Uterus (tissue), 4 donors: ENCODE measurements at places on chromosomes 3 and 15.
A peak's percentile ranks its signal among the peaks of the same experiment; 100 is the strongest.

DNA sequence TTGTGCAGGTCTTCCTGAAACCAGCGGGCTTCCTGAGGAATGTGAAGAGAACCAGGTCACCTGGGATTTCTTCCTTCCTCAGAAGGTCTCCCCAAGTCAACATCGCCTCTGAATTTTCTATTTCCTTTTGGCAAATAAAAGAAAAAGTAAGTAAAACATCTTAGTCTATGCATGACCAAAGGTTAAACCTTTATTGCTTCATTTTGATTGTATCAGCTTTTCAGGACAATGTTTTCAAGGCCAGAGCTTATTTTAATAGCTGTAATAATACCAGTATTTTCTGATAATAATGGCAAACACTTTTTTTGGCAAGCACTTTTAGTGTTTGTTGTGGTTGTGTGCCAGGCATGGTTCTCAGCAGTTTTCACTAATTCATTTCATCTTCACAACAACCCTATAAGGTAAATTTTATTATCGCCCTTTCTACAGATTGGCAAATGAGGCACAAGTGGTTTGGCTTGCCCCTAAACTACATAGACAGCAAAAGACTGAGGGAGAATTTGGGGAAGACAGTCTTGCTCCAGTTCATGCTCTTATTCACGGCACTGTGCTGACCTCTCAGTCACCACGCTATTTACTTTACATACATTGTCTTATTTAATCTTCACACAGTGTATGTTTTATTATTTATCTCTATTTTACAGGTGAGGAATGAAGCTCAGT is 110.4 kb downstream of the RPL22L1 start:
- no peaks in the 10 kb centered on the region for H3K27me3 ChIP-seq
- H3K36me3 ChIP-seq: no peaks in the 10 kb centered on the region
- H3K27ac ChIP-seq: no peak overlapping the region
- no peaks in the 10 kb centered on the region for H3K4me1 ChIP-seq
- no peak overlapping the region for H3K4me3 ChIP-seq

- H3K36me3 ChIP-seq: no peaks in the 10 kb centered on the region
- no peak overlapping the region for H3K27ac ChIP-seq
- DNase-seq: no peak
- H3K27me3 ChIP-seq: no peaks in the 10 kb centered on the region
Observed at GRCh38 chr3:127226946-127227842, 34.3 kb downstream of the PRR23E start.

DNA sequence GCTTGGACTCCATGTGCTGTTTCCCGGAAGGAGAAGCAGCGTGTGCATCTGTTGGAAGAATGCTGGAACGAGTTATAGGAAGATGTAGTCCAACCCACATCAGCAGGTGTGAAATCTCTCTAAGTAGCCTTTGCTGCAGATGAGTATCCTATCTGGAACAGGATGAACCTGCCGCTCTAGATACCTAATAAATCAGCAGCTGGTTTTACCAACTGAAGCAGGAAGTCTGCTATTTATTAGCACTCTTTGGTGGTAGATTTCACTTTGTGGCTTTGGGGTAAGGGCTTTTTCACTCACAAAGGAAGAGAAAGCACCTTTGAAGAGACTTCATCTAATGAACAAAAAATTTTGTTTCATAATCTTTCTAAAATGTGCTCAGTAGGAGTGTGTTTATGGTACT is 66.4 kb downstream of the DCUN1D1 start:
- H3K27ac ChIP-seq: peak overlapping the region; percentile 48
- H3K4me1 ChIP-seq: no peaks in the 10 kb centered on the region
- no peak for DNase-seq
- no peak overlapping the region for H3K4me3 ChIP-seq
- no peaks in the 10 kb centered on the region for H3K27me3 ChIP-seq

DNA sequence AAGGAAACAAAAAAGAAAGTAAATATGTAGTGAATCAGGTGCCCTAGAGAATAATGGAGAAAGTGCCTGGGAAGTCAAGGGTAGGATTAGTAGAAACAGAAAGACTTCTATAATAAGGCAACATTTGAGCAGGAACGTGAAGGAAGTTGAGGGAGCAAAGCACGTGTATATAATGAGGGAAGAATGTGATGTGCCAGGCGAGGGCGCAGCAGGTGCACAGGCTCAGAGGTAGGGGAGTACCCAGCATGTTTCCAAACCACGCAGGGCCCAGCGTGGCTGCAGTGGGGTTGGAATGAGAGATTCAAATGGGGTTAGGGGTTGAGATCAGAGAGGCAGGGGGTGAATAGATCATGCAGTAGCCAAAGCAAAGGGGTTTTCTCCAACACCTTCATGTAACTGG is 91.9 kb upstream of the VGLL4 start:
- H3K27me3 ChIP-seq: no peaks in the 10 kb centered on the region
- no peaks in the 10 kb centered on the region for H3K4me1 ChIP-seq
- no peak for DNase-seq
- no peak overlapping the region for H3K4me3 ChIP-seq
- no peak overlapping the region for H3K27ac ChIP-seq

- no peak for DNase-seq
- H3K4me1 ChIP-seq: no peaks in the 10 kb centered on the region
- H3K27me3 ChIP-seq: no peaks in the 10 kb centered on the region
- no peak overlapping the region for H3K27ac ChIP-seq
Observed at GRCh38 chr3:159123877-159124276, 322.0 kb downstream of the MFSD1 start.

GRCh38 chr15:66288551-66289185 is 4.7 kb upstream of the DIS3L start:
- H3K27me3 ChIP-seq: no peaks in the 10 kb centered on the region
- H3K4me1 ChIP-seq: peaks cover 6% of the 10 kb centered on the region
- no peak overlapping the region for H3K27ac ChIP-seq
- no peak for DNase-seq
- no peak overlapping the region for H3K4me3 ChIP-seq

DNA sequence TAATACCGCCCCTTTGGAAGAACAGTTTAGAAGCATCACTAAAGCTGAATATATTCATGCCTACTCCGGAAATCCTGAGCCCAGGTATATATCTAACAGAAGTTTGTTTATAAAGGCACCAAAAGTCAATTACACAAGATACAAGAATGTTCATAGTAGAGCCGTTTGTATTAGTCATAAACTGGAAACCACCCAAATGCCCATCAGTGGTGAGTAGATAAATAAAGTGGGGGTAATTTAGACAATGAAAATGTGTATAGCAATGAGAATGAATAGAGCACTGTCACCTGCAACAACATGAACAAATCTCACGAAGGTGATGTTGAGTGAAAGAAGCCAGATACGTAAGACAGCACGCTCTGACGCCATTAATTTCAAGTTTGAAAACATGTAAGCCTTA is 68.3 kb upstream of the GLCE start:
- no peak overlapping the region for H3K4me3 ChIP-seq
- H3K27ac ChIP-seq: no peak overlapping the region
- H3K27me3 ChIP-seq: no peaks in the 10 kb centered on the region
- H3K4me1 ChIP-seq: no peaks in the 10 kb centered on the region
- DNase-seq: no peak

GRCh38 chr15:101615986-101616848 is 36.0 kb downstream of the TM2D3 start:
- H3K27me3 ChIP-seq: no peaks in the 10 kb centered on the region
- peak; percentile 78 for DNase-seq
- H3K27ac ChIP-seq: no peak overlapping the region
- no peak overlapping the region for H3K4me3 ChIP-seq

DNA sequence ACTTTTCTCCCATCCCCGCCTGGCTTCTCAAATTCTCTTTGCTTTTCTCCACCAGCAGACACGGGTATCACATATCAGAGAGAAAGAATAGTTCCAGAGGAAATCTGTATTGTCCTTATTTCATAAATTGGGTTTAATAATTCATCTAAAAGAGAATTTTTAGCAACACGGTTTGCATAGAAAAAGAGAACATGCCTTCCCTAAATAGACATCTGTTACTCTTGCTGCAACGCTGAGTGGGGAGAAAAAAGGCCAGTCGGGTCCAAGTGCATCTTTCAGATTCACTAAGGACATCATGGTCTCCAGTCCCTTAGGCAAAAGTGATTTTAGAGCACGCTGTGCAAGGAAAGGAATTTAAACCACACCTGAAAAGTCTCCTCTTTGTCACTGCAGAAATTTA is 201.3 kb downstream of the ABHD5 start:
- no peaks in the 10 kb centered on the region for H3K27me3 ChIP-seq
- no peak for DNase-seq
- H3K4me3 ChIP-seq: no peak overlapping the region
- no peaks in the 10 kb centered on the region for H3K36me3 ChIP-seq
- no peaks in the 10 kb centered on the region for H3K4me1 ChIP-seq

DNA sequence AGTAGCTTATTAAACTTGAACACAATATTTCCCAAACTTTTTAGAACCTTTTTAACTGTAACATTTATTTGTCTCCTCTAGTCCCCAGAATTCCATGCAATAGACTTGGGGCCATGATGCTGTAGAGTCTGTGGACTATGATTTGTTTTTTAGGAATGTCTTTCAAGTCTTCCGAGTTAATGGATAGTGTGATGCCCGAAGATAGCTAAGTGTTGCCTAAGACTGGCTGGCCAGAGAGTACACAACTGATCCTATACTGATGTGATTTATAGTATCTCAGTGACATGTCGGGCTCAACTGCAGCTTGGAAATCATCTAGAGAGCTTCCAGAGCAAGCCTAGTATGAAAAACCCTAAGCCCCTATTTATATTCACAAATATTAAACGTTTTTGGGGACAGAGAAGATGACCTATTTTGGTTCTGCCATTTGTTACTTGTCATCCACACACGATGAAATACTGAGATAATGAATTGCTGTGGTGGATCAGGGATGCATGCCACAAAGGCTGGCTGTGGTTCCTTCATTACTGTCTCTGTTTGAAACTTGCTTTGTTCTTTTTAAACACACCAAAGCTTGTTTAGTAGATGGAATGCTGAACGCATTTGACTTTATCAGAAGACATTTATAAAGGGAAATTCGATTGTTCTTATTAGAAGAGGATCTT is 507.4 kb downstream of the TAFA4 start:
- no peaks in the 10 kb centered on the region for H3K4me1 ChIP-seq
- no peaks in the 10 kb centered on the region for H3K36me3 ChIP-seq
- H3K4me3 ChIP-seq: no peak overlapping the region
- no peaks in the 10 kb centered on the region for H3K27me3 ChIP-seq
- no peak overlapping the region for H3K27ac ChIP-seq
- DNase-seq: no peak

- H3K4me3 ChIP-seq: no peak overlapping the region
- no peaks in the 10 kb centered on the region for H3K4me1 ChIP-seq
- no peaks in the 10 kb centered on the region for H3K27me3 ChIP-seq
- H3K27ac ChIP-seq: no peak overlapping the region
Observed at GRCh38 chr15:77010312-77010686, 15.4 kb downstream of the PSTPIP1 start.

DNA sequence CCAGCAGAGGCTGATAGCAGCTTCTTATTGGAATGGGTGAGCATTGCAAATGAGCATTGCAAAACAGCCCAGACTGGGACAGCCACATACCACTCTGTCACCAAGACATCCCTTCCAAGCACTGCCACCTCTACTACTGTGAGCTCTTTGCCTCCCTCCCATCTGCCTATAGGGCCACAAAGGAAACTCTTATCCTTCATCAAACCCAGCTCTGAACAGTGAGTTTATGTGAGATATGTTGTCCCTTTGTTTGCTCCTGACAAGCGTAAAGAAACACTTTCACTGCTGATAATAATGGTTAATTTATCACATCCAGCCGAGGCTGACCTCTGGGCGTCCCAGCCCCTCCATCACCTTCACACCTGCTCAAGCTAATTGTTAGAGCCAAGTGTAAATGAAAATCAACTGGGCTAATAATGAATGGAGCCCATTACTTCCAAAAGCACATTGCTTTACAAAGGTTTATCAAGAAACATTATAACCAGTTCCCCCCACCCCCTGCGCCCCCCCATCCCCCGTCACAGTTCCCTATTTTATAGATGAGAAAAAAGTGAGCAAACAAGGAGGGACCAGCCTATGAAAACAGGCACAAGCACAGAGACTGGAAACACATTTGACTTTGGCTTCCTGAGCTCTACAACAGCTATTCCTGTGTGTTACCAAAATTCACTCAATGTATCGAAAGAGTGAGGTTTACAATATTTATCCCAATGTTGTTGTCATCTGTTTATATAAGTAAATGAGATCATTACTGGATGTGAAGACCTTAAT is 146.3 kb downstream of the ANXA2 start:
- no peak overlapping the region for H3K4me3 ChIP-seq
- H3K27ac ChIP-seq: no peak overlapping the region
- H3K27me3 ChIP-seq: no peaks in the 10 kb centered on the region
- no peaks in the 10 kb centered on the region for H3K36me3 ChIP-seq
- DNase-seq: no peak

GRCh38 chr15:80820092-80820491 is 40.9 kb downstream of the CEMIP start:
- no peaks in the 10 kb centered on the region for H3K27me3 ChIP-seq
- H3K27ac ChIP-seq: no peak overlapping the region
- no peaks in the 10 kb centered on the region for H3K4me1 ChIP-seq
- no peak for DNase-seq
- H3K4me3 ChIP-seq: no peak overlapping the region

- no peak overlapping the region for H3K27ac ChIP-seq
- H3K27me3 ChIP-seq: no peaks in the 10 kb centered on the region
- no peak overlapping the region for H3K4me3 ChIP-seq
- no peaks in the 10 kb centered on the region for H3K36me3 ChIP-seq
- DNase-seq: peak; percentile 37
Observed at GRCh38 chr15:20356444-20356910, 185.1 kb downstream of the GOLGA6L6 start.

DNA sequence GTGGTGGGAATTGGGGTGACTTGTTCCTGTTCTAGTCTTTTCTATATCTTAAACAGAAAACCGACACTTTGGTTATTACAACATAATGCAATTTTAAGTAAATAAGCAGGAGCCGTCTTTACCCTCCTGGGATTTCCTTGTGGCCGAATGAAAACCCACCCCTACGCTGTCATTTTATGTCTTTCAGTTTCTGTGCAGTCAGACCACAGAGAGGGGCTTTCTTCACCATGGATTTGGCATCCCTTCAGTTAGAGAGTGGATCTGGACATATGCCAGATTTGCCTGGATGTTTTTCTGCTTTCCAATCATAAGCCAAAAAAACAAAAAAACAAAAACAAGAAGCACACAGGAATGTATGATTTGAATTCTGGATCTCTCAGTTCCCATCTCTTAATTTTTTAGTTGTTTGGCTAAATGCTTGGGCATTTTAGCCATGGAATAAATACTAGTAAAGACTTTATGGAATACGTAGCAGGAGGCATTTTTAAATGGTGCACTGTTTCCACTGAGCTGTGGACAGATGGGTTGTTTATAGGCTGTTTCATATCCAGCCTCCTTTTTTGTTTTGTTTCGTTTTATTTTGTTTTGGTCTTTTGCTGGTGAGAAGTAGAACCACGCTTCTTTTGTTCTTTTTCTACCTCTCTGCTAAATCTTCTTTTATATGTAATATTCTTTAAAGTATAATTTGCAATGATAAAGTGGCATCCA is 272.9 kb downstream of the FEZF2 start:
- no peak overlapping the region for H3K4me3 ChIP-seq
- H3K27ac ChIP-seq: peak overlapping the region; percentile 37
- DNase-seq: no peak
- no peaks in the 10 kb centered on the region for H3K27me3 ChIP-seq
- no peaks in the 10 kb centered on the region for H3K36me3 ChIP-seq

- H3K27me3 ChIP-seq: no peaks in the 10 kb centered on the region
- H3K36me3 ChIP-seq: no peaks in the 10 kb centered on the region
Observed at GRCh38 chr3:10772271-10773161, 43.5 kb upstream of the SLC6A11 start.

- H3K4me3 ChIP-seq: no peak overlapping the region
- no peaks in the 10 kb centered on the region for H3K4me1 ChIP-seq
- DNase-seq: no peak
- H3K27me3 ChIP-seq: no peaks in the 10 kb centered on the region
Observed at GRCh38 chr3:146092230-146092629, 68.8 kb downstream of the PLOD2 start.
